ENCODE measurements at places on chromosomes 7 and 10. TPM values are rescaled to one million over a fixed set of nuclear protein-coding genes. Genes with fewer than 3 reads are reported as not detected.

ASB10 gene
- not detected for total RNA-seq

MYL10 gene
- not detected for total RNA-seq

GIMAP7 gene
- not detected for total RNA-seq

SEMA3E gene
- total RNA-seq = 2.1 TPM

AEBP1 gene
- total RNA-seq = not detected

KCNH2 gene
- total RNA-seq = 0.37 TPM

TCAF1 gene
- total RNA-seq = 19.5 TPM

NUPR2 gene
- total RNA-seq = not detected

SLIT1 gene
- not detected for total RNA-seq

AKR1C8 gene
- total RNA-seq = 0.21 TPM

PRKG1 gene
- total RNA-seq = not detected

GAD2 gene
- total RNA-seq = not detected

PKD2L1 gene
- 0.07 TPM for total RNA-seq

PDK4 gene
- 22.0 TPM for total RNA-seq

TFPI2 gene
- total RNA-seq = 302 TPM

GALNT17 gene
- not detected for total RNA-seq

RNF148 gene
- total RNA-seq = not detected

FAS gene
- total RNA-seq = 30.2 TPM

ZNF316 gene
- 13.3 TPM for total RNA-seq

PLEKHS1 gene
- total RNA-seq = 0.07 TPM

CRYGN gene
- total RNA-seq = not detected

BLNK gene
- not detected for total RNA-seq

FAM170B gene
- not detected for total RNA-seq

GET4 gene
- 58.8 TPM for total RNA-seq

GPR158 gene
- 0.06 TPM for total RNA-seq

PDGFA gene
- 29.4 TPM for total RNA-seq

AKR1C4 gene
- total RNA-seq = 0.30 TPM

BAMBI gene
- total RNA-seq = 18.8 TPM

SPDYE9 gene
- total RNA-seq = not detected

CPA5 gene
- total RNA-seq = not detected

PNLIPRP2 gene
- not detected for total RNA-seq

PPP2R2D gene
- 30.0 TPM for total RNA-seq

MAGI2 gene
- 0.51 TPM for total RNA-seq

Data from A549 treated with RU486 at 1 μM for 4 hours (cell line).